ENCODE measurements at places on chromosomes 2 and 18. TPM values are rescaled to one million over a fixed set of nuclear protein-coding genes. Genes with fewer than 3 reads are reported as not detected.
A peak's percentile ranks its signal among the peaks of the same experiment; 100 is the strongest.

DNA sequence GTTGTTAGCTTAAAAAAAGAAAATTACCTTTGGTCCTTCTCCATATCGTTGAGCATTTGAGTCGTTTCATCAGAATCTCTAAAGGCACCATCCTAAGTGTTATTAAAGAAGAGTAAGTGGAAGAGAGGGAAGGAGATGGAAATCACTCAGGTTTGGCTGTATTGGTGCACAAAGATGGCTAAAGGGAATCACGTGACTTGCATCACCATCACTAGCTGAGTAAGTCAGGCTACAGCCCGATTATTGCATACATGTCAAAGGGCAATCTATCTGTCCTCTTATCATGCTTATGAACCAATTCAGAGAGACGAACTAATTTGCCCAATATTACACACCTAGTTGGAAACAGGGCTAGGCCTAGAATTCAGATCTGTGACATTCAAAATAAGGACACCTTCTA is 137.6 kb downstream of the CMPK2 start:
- DNase-seq: no peak

ONECUT2 gene
- 0.03 TPM for total RNA-seq

DNA sequence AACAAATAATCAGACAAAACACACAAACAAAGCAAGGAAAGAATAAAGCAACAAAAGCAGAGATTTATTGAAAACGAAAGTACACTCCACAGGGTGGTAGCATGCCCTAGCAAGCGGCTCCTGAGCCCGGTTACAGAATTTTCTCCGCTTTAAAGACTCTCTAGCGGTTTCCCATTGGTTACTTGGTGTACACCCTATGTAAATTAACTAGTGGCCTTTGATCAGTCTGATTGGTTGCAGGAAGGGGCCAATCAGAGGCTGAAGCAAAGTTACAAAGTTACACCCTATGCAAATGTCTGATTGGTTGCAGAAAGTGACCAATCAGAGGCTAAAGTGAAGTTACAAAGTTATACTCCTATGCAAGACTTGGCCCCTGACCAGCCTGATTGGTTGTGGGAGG is 242.9 kb downstream of the LDLRAD4 start:
- DNase-seq: no peak

- DNase-seq: peak; percentile 7
Observed at GRCh38 chr2:218006741-218007140, 3.9 kb upstream of the TNS1 start.

DNA sequence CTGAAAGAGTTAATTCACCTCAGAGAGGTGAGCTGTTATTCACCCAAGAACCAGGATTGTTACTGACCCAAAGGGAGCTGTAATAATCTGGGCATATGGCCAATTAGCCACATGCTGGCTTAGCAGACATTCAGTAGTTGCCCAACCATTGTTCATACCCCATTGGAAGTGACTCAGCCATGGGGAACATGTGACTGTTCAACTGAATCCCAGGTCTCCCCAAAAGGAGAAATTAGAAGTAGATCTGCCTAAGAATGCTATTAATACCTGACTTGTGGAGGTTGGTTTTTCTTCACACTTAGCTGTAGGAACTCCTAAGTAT is 272.6 kb upstream of the UBE2E3 start:
- no peak for DNase-seq

DNA sequence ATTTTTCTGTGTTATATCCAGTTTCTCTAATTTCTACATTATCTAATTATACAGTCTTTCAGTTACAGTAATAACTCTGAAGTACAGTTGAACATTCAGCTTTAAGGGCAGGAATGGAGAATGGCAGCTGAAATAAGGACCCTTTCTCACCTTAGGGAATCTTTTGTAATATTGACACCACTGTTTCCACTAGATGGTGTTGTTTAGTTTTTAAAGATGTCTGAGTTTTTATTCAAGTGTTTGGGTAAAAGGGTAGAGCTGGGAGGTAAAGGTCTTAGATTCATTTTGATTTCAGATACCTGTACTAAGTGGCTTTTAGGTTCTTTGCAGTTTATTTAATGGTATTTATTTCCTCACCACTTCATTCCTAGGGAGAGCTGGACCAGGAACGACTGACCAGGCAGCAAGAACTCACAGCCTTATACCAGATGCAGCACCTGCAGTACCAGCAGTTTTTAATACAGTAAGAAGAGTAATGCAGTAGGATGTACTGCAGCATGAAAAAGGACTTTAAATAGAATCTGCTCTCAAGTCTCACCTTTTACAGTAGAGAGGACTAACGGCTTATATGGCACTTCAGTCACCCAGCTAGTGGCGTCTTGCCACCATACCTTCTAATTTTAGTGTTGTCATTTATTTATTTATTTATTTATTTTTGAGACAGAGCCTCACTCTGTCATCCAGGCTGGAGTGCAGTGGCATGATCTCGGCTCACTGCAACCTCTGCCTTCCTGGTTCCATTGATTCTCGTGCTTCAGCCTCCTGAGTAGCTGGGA is 33.2 kb upstream of the KCNJ13 start:
- no peak for DNase-seq

DNA sequence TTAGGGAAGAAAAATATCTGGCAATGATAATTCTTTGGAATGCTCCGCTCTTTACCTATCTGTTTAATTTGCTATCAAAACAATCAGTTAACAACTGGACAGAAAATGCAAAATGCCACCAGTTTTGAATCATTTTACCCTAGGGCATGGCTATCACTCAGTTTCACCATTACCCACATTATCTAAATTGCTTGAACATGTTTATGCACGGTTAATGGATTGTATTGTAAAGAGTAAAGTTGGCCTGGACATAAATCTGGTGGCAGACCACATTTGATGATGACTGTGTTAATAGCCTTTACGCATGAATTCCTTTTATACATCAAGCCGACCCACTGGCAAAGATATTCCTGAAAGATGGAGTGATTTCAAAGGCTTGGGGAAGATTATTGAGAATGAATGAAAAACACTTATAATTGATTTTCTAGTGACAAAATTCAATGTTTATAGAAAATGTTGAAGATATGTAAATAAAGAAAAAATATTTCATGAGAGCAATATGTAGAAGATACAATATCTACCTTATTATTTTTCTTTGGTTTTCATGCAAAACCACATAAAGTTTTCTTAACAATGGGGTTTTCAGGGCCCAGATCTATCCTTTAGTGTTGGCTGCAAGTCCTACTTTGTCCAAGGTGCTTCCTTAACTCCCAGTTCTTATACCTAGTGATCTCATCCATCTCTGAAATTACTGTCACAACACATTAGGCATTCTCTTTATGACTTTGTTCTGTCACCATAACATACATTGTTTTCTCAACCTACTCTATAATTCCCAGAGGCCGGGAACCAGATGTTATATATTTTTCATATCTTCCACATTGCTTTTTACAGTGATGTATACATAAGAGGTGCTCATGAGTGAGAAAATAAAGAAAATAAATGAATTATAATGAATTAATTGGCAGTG is 265.1 kb downstream of the RIT2 start:
- no peak for DNase-seq

- no peak for DNase-seq
Observed at GRCh38 chr18:57004366-57005121, 142.3 kb upstream of the BOD1L2 start.

GRCh38 chr2:187266147-187266546 is 181.9 kb downstream of the CALCRL start:
- no peak for DNase-seq

Data from right cardiac atrium (tissue), 5 donors.